ENCODE measurements at places on chromosomes 3 and 15. TPM values are rescaled to one million over a fixed set of nuclear protein-coding genes. Genes with fewer than 3 reads are reported as not detected.

- DNase-seq, result no peak
Observed at GRCh38 chr3:195757438-195757770, 36.6 kb downstream of the MUC20 start.

- no peak for DNase-seq
Observed at GRCh38 chr3:197325773-197326172, 27.4 kb upstream of the DLG1 start.

DNA sequence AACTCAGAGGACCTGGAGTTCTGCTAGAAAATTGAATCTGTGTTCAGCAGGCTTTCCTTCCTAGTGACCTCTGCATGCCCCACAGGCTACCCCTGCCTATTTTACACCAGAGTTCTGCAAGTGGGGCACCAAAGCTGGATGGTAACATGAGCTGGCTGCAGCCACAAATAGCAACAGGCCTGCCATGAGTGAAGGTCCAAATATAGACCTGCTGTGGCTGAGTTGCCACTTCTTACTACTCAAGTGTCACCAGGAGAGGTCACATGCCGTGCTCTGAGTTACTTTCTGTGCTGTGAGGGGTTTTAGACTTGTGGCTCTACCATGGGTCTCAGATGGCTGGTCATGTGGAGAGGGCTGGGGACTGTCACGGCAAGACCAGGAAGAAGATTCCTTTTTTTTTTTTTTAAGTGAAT lies at the start of gene FSD2:
TSS of gene FSD2 (minus strand) at position 76 of the 413 bp plus-strand sequence. CDS start 18,679 bp downstream, outside the sequence.
- no peak for DNase-seq

- DNase-seq, result no peak
Observed at GRCh38 chr3:71022551-71023335, 560.8 kb downstream of the FOXP1 start.

DNA sequence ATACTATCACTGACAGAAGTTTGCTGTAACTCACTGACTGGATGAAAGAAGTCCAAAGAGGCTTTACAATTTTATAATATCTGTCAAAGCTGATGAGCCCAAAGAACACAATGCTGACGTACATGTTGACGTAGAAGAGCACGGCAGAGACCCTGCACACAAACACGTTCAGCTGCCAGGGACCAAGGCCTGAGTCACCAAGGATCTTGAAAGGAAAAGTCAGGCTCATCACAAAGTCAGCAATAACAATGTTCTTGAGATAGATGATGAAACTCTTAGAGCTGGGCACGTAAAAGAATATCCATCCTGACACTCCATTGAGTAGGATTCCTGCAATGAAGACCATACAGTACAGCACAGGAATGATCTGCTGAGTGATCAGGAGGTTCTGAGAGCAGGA lies 10.9 kb upstream of the GPR171 start:
- no peak for DNase-seq

UBAP1L gene
- total RNA-seq, result 3.1 TPM
